ENCODE measurements at places on chromosomes 3 and 15.

GRCh38 chr3:66507423-66508260 is 6.8 kb upstream of the LRIG1 start:
- DNase-seq, result no peak

DNA sequence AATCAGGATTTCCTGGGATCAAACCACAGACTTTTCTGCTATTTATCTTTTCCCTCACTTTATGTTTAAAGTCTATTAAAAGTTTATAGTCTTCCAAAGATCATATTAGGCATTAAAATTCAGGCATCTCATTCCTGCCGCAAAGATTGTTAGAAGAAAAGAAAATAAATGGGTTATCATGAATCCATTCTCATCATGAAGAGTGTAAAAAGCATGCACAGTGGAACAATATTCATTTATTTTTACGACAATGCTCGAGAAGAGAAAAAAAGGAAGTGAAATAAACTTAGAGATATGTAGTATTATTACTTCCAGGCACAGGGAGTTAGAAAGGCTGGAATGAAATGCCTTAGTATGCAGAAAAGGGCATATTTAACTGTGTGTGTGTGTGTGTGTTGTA is 213.7 kb upstream of the PLSCR5 start:
- no peak for DNase-seq

GRCh38 chr3:13214847-13215472 is 141.7 kb upstream of the IQSEC1 start:
- DNase-seq, result no peak

GRCh38 chr3:39273119-39273518 is 6.7 kb downstream of the CX3CR1 start:
- DNase-seq, result no peak

- DNase-seq, result no peak
Observed at GRCh38 chr3:183515968-183516851, 39.3 kb downstream of the KLHL6 start.

DNA sequence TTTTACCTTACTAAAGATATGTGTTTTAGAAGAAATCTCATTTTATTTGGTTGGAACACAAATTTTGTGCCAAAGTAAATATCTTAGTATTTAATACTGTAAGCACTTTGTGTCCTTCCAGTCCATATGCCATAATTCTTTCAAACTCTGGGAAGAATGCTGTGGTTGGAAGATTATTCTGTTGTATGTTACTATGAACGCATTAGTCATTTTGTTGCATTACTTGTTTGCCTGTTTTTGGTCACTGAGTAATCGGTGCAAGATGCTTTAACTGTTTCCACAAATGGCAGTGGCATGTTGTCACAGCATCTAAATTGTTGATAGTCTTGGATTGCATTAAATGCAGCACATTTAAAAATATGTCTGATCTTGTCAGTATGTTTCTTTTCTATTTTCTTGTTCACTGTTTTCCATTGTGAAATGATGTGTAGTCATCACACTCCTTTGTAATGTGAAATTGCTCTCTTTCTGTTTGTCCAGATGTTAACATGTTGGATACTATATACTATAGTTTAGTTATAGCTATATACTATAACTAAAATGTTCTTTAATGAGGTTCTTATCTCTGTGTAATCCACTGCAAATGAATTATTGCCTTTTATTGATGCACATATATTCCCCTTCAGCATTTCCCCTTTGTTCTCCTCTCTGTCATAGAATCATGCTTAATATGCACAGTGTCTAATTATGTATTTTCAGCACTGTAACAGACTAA is 89.9 kb upstream of the FLNB start:
- DNase-seq, result no peak

- no peak for DNase-seq
Observed at GRCh38 chr3:140585828-140586227, 92.0 kb upstream of the TRIM42 start.

- DNase-seq, result no peak
Observed at GRCh38 chr3:43515970-43516635, 105.7 kb downstream of the ANO10 start.

GRCh38 chr15:86362555-86362954 is 282.9 kb downstream of the AGBL1 start:
- DNase-seq, result no peak

DNA sequence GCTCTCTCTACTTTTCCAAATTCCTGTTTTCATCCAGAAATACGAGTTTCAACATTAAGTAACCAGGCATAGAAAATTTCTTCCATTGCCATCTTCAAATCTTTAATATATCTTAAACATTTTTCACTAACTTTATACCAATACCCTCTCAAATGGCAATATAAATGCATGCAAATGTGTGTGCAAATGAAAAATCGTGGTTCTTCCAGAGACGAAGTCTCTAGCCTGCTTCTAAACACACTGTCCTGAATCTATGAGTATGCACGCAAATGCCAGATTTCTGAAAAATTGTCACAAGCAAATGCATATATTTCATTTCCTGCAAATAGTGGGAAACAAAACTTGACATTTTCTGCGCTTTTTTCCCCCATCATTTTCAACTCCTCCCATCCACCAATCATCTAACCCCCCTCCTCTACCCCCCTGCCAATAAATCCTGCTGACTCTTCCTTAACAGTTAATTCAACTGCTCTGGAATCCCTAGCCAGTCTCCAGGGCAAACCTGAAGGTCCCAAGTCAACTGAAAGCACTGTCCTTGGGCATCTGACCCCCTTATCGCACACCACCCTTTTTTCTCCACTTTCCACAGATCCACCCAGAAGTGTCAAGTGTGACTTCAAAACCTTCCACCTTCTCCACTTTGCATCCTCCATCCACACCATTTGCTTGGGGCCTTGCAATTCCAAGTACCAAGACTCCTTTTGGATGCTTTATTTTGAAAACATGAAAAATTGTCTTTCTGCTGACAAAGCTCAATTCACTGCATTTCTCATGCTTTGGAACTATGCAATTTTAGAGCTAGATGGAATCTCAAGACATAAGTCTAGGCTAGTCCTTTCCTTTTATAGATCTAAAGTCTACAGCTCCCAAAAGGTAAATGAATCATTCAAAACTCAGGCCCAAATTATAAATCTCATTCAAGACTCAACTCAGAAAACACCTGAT is 144.7 kb downstream of the OSBPL10 start:
- DNase-seq, result peak; percentile 30

- no peak for DNase-seq
Observed at GRCh38 chr15:49134683-49135341, 20.6 kb downstream of the COPS2 start.

GRCh38 chr15:77221174-77221573 is 150.3 kb upstream of the TSPAN3 start:
- no peak for DNase-seq

GRCh38 chr15:39629371-39629770 is 48.5 kb downstream of the THBS1 start:
- DNase-seq, result no peak

DNA sequence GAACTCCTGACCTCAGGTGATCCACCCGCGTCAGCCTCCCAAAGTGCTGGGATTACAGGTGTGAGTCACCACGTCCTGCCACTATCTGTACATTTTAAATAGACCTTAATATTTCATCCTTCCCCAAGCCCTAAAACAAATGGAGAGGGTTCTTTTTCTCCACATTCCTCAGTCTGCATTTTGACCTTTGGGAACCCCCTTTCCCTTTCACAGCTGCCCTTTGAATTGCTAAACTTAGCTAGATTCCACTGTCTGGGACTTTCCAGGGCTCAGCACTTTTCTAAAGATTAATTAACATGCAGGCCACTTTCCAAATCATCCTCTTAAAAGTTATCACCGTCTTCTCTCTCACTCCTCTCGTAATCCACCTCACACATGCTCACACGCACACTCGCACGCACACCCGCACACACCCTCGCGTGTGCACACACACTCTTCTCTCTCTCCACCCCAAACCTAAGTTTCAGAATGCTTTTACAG is 124.2 kb downstream of the TMCO5A start:
- DNase-seq, result no peak

DNA sequence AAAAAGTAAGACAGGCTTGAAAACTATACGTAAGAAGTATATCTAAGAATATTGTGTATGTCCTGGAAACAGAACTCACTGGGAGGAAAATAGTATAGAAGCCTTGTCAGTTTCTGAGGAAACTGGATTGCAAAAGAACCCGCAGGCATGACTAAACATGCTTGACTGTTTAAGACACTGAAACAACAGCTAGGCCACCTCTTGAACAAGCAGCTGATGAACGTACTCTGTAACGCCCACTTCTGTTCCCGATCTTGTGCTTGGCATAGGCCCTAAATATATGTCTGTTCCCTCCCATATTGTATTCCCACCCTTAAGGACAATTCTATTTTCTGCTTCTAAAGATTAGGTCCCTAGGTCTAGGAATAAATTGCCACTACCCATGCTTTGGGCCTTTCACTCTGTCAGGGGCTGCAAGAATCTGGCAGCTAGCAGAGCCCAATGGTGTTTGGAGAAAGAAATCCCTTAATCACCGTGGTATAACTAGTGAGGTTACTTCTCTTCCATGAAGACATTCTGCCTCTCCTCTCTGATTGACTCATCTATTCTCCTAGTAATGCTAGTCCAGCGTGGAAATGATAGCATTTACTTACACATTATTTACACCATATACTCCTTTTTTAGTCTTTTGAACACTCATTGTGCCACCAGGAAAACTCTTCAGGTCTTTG is 46.2 kb downstream of the CD200 start:
- DNase-seq, result no peak

DNA sequence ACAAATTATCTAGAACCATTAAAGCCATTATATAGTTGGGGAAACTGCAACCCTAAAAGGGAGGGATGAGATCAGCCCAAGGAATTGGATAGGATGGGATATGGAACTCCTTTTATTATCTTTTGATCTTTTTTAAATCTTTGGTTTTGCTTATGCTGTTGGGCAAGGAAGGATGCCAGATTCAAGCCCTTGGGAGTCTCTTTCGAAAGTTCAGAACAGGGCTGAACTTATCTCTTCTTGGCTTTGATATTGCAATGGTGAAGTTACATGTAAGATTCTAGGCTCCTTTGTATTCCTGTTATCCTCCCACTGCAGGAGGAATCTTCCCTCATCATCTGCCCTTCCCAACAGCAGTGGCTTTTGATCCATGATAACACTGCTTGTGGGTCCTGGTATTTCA is 10.0 kb upstream of the SLC22A13 start:
- DNase-seq, result no peak

- no peak for DNase-seq
Observed at GRCh38 chr3:62703451-62704167, 171.6 kb downstream of the CADPS start.

DNA sequence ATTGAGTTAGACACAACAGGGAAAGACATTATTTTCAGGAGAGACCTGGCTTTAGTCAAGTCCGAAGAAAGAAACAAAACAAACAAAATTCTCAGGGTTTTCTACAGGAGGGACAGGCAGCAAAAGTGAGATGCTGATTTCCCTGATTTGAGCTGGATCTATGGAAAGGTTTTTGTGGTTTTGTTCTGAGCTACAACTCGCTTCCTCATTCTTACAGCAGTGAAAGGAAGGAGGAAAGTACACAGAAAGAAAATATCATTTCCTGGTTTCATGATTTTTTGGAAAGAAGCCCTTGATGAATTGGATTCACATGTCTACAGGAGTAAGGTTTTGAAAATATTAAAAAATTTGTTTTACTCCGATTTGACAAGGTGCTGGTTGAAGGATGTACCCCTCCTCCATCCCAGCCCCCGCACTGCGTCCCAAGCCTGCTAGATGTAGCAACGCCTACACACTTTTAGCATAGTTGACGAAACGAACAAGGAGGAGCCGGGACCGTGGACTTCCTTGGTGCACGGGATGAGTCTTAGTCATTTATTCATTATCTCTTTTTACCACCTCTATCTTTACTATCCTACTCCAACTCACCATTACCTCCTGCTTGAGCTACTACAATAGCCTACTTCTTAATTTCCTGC is 10.8 kb downstream of the PRICKLE2 start:
- no peak for DNase-seq

GRCh38 chr15:66298803-66299251 is 5.5 kb downstream of the DIS3L start:
- no peak for DNase-seq

- DNase-seq, result peak; percentile 60
Observed at GRCh38 chr3:197501879-197502620, 53.7 kb downstream of the BDH1 start.

GRCh38 chr3:16332904-16333426 is 68.0 kb downstream of the OXNAD1 start:
- no peak for DNase-seq

DNA sequence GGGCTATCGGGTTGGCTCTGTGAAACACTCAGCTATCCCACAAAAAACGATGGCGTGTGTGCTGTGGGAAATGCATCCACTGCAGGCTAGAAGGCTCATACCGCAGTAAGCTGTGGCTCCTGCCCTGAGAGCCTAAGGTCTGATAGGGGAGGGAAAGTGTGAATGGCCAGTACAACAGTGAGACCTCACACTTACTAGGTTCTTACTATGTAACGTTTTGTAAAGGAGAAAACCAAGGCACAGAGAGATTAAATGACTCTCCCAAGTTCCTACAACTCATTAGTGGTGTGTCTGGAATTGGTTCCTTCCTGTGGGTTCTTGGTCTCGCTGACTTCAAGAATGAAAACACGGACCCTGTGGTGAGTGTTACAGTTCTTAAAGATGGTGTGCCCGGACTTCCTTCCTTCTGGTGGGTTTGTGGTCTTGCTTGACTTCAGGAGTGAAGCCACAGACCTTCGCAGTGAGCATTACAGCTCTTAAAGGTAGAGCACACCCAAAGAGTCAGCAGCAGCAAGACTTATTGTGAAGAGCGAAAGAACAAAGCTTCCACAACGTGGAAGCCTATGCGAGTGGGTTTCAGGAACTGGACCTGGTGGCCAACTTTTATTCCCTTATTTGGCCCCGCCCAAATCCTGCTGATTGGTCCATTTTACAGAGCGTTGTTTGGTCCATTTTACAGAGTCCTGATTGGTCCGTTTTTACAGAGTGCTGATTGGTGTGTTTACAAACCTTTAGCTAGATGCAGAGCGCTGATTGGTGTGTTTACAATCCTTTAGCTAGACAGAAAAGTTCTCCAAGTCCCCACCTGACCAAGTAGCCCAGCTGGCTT is 161.7 kb downstream of the POLR2M start:
- no peak for DNase-seq

GRCh38 chr3:111763001-111763471 is 96.0 kb upstream of the PHLDB2 start:
- DNase-seq, result no peak

DNA sequence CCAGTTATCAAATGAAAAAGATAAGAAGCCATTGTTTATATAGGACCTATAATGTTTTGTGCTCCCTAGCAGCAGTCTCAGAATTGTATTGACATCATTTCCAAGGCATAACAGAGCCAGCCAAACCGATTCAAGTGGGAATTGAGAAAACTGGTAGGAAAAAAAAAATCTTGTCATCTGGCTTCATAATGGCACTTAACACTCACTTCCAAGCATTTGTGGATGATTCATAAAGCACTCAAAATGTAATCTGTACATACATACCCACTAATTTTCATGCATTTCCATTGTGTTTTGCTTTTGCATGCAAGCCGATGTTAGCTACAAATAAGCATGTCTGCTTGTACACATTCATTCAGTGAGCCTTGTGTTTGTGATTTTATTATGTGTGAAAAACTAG is 18.6 kb upstream of the TRPC1 start:
- no peak for DNase-seq

- DNase-seq, result no peak
Observed at GRCh38 chr15:62498278-62498677, 333.2 kb upstream of the C2CD4B start.

GRCh38 chr3:46918202-46918601 is 40.7 kb downstream of the PTH1R start:
- no peak for DNase-seq
